ENCODE measurements at places on chromosomes 7 and 10. TPM values are rescaled to one million over a fixed set of nuclear protein-coding genes. Genes with fewer than 3 reads are reported as not detected.

- peaks cover 12% of the 10 kb centered on the region for H3K27me3 ChIP-seq
- DNase-seq: no peak
- no peaks in the 10 kb centered on the region for H3K36me3 ChIP-seq
- H3K27ac ChIP-seq: no peak overlapping the region
- H3K4me3 ChIP-seq: no peak overlapping the region
Measured at GRCh38 chr10:13420532-13421307, 72.6 kb upstream of the SEPHS1 start.

DNA sequence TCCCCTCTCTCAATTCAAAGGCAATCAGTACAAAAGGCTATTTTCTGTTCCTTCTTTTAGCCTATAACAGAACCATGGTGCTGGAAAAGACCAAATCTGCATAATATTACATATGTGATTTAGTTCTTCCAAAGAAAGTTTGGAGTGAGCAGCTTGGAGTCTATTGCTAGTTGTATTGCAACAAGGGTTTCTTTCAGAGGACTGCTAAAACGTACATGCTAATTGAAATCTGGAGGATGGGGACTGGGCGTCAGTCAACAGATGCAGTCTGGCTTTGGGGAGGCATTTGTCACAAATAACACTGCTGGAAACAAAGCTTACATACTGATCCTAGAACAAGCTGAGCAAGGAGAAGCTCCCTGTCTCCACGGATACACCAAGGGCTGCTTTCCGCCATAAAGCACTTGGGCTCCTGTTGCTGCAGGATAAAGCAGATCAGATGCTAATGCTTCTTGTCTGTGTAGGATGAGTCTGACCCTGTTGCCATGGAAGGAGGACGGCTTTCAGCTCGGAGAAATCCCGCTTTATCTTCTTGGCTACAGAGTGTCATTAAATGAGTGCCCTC, 883.5 kb downstream of the SORCS1 start:
- no peak for DNase-seq
- H3K27me3 ChIP-seq: no peaks in the 10 kb centered on the region
- H3K27ac ChIP-seq: no peak overlapping the region
- H3K4me3 ChIP-seq: no peak overlapping the region
- no peaks in the 10 kb centered on the region for H3K4me1 ChIP-seq
- H3K36me3 ChIP-seq: no peaks in the 10 kb centered on the region

DNA sequence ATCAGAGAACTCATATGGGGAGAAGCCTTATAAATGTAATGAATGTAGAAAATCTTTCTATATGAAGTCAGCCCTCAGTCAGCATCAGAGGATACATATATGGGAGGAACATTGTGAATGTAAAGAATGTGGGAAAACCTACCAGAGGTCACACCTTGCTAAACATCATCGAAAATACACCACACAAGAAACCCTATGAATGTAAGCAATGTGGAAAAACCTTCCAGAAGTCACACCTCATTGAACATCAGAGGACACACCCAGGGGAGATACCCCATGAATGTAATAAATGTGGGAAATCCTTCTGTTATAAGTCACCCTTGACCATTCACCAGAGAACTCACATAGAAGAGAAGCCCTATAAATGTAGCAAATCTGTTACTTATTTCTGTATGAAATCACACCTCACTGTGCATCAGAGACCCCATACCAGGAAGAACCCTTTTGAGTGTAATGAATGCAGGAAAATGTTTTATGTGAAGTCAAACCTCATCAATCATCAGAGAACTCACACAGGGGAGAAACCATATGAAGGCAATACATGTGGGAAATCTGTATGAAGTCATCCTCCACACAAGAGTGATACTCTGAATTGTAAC, 30.8 kb downstream of the ZNF12 start:
- no peaks in the 10 kb centered on the region for H3K27me3 ChIP-seq
- no peak overlapping the region for H3K4me3 ChIP-seq
- no peak for DNase-seq

DNA sequence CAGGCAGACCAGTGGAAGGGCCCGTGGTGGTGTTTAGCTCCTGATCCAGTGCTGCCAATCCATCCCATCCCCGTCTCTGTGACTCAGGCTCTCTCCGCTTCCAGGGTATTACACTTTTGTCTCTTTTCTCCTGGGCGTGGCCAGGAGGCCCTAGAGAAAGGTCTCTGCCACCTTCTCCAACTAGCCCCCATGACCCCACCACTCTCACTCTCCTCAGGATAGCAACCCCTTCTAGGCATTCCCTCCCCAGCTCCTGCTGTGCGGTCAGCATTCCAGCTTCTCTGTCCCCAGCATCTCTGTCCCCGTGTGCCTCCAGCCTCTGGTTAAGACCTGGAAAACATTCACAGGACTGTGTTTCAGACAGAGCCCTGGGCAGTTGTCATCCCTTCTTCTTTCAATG, 36.2 kb upstream of the R3HCC1L start:
- no peak overlapping the region for H3K4me3 ChIP-seq
- no peak overlapping the region for H3K27ac ChIP-seq
- peaks cover 7% of the 10 kb centered on the region for H3K27me3 ChIP-seq
- no peaks in the 10 kb centered on the region for H3K36me3 ChIP-seq
- H3K4me1 ChIP-seq: no peaks in the 10 kb centered on the region

GRCh38 chr7:114085592-114086501, 167.0 kb upstream of the PPP1R3A start:
- H3K27me3 ChIP-seq: peaks cover 74% of the 10 kb centered on the region
- peak overlapping the region; percentile 28 for H3K27ac ChIP-seq
- DNase-seq: peak; percentile 48
- peaks cover 4% of the 10 kb centered on the region for H3K36me3 ChIP-seq

Gene C7orf33
- not detected for total RNA-seq

DNA sequence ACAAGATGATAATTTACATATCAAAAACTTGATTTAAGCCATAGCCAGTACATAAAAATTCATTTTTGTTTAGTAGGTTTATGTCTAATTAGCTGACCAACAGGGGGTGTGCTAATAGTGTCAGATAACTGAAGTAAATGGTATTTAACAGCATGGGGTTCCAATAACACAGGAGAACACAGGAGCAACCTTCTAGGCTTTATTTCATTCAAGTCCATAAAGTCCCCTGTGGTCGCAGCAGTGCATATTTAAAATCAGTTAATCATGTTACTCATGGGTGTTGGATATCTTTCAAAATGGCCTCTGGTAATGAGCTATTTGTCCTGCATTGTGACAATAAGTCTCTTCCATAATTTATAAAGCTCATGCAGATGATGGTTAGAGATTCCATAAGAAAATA, 238.6 kb downstream of the CNTNAP2 start:
- H3K4me1 ChIP-seq: no peaks in the 10 kb centered on the region
- DNase-seq: no peak
- no peaks in the 10 kb centered on the region for H3K27me3 ChIP-seq
- no peaks in the 10 kb centered on the region for H3K36me3 ChIP-seq

Gene GPR141
- total RNA-seq: not detected

DNA sequence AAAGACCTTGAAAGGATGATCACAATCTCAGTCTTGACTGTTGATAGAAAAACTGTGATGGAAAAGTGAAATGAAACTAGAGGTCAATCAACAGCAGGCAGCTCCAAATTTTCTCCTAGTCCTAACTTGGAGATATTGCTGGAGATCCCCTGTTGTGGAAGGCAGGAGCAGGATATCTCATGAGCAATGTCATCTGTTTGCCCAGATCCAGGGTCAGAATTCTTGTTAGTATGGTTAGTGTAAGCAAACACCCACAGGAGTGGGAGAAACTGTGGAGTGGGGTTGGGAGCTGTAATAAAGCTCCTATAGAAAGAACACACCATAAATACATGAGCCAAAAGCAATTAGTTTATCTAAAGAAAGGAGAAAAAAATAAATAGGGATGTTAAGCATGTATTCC, 169.0 kb downstream of the AKR1D1 start:
- H3K27me3 ChIP-seq: no peaks in the 10 kb centered on the region
- H3K4me3 ChIP-seq: no peak overlapping the region
- no peak for DNase-seq

Gene HUS1
- total RNA-seq: 35.0 TPM

- H3K27me3 ChIP-seq: no peaks in the 10 kb centered on the region
- H3K27ac ChIP-seq: no peak overlapping the region
- DNase-seq: peak; percentile 51
- peaks cover 1% of the 10 kb centered on the region for H3K4me1 ChIP-seq
Measured at GRCh38 chr7:44534501-44534900, 6.6 kb downstream of the NPC1L1 start.

GRCh38 chr7:38751416-38751815, 120.2 kb upstream of the AMPH start:
- no peak for DNase-seq
- no peaks in the 10 kb centered on the region for H3K4me1 ChIP-seq
- H3K27ac ChIP-seq: no peak overlapping the region
- H3K4me3 ChIP-seq: no peak overlapping the region

DNA sequence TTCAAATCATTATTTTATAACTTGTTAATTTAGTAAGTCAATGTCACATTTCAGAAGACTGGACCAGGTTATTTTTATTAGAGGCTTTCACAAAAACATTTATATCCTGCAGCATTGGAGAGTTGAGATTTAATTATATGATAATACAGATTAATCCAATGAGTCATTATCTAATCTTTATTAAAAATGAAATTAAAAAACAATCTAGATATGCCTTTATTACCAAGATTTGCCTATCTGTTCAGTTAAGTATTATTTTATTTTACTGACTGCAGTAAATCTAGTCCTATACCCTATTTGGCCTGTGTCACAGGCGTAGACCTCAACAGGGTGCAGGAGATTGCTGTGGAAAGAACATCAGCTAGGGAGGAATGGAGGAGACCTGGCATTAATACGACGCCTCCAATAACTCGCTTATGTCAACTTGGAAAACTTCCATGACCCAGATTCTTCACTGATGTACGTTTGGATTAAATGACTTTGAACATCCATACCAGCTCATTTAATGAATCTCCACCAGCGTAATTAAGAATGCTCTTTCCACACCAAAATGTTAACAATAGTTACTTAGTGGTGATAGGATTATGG, 18.2 kb downstream of the PAXIP1 start:
- H3K27me3 ChIP-seq: no peaks in the 10 kb centered on the region
- no peaks in the 10 kb centered on the region for H3K4me1 ChIP-seq
- H3K27ac ChIP-seq: no peak overlapping the region
- DNase-seq: no peak
- no peak overlapping the region for H3K4me3 ChIP-seq

DNA sequence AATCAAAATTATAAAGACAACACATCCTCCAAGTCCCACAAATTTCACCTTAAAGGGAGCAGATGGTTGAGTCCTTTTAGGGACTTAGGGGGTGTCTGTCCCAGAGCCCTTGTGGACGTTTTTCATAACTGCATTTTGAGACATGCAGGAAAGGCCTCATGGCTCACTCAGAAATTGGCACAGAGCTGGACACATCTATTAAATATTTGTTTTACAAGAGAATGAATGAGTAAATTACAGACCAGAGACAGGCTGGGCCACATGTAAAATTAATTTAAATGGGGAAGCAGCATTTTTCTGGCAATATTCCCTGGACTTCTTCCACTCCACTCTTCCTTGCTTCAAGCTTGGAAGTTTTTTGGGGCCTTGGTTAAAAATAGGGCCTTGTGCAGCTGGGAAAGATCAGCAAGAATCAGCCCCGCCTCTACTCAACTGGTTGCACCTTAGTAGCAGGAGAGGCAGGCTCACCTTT, 20.0 kb downstream of the LAMB1 start:
- H3K27ac ChIP-seq: no peak overlapping the region
- H3K27me3 ChIP-seq: peaks cover 15% of the 10 kb centered on the region
- H3K4me3 ChIP-seq: no peak overlapping the region
- no peak for DNase-seq

Gene GPAM
- total RNA-seq: 3.8 TPM

DNA sequence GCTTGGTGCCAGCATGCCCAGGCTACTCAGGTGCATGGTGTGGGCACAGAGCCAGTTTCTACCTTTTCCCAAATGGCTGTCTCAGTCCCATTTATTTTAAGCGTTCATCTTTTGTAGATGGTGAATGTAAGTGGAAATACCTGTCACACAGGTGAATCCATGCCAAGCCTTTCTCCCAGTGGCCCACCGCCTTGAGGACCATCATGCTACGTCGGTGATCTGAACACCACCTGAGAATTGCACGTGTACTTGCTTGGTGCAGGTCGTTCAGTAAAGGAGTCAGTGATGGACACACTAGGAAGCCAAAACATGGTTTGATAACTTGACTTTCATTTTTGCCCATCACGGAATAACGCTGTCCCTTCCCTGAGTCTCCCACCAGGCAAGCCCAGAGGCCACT, 666.7 kb upstream of the FOXK1 start:
- H3K4me3 ChIP-seq: no peak overlapping the region
- H3K36me3 ChIP-seq: no peaks in the 10 kb centered on the region
- no peak overlapping the region for H3K27ac ChIP-seq
- H3K4me1 ChIP-seq: no peaks in the 10 kb centered on the region

GRCh38 chr10:133364645-133365431, 7.0 kb upstream of the FUOM start:
- H3K4me3 ChIP-seq: no peak overlapping the region
- H3K27me3 ChIP-seq: no peaks in the 10 kb centered on the region
- H3K27ac ChIP-seq: no peak overlapping the region
- H3K4me1 ChIP-seq: no peaks in the 10 kb centered on the region
- DNase-seq: no peak

- H3K4me1 ChIP-seq: peaks cover 29% of the 10 kb centered on the region
- H3K4me3 ChIP-seq: no peak overlapping the region
- DNase-seq: no peak
- no peak overlapping the region for H3K27ac ChIP-seq
- H3K36me3 ChIP-seq: no peaks in the 10 kb centered on the region
Measured at GRCh38 chr10:4058514-4059029, 273.6 kb upstream of the KLF6 start.

- H3K4me1 ChIP-seq: peaks cover 9% of the 10 kb centered on the region
- no peak overlapping the region for H3K27ac ChIP-seq
- peaks cover 7% of the 10 kb centered on the region for H3K36me3 ChIP-seq
- no peak for DNase-seq
- H3K27me3 ChIP-seq: peaks cover 25% of the 10 kb centered on the region
Measured at GRCh38 chr7:128871050-128871449, 8.4 kb downstream of the ATP6V1F start.

Gene PSMC2
- total RNA-seq: 142 TPM

Gene ASB15
- not detected for total RNA-seq

DNA sequence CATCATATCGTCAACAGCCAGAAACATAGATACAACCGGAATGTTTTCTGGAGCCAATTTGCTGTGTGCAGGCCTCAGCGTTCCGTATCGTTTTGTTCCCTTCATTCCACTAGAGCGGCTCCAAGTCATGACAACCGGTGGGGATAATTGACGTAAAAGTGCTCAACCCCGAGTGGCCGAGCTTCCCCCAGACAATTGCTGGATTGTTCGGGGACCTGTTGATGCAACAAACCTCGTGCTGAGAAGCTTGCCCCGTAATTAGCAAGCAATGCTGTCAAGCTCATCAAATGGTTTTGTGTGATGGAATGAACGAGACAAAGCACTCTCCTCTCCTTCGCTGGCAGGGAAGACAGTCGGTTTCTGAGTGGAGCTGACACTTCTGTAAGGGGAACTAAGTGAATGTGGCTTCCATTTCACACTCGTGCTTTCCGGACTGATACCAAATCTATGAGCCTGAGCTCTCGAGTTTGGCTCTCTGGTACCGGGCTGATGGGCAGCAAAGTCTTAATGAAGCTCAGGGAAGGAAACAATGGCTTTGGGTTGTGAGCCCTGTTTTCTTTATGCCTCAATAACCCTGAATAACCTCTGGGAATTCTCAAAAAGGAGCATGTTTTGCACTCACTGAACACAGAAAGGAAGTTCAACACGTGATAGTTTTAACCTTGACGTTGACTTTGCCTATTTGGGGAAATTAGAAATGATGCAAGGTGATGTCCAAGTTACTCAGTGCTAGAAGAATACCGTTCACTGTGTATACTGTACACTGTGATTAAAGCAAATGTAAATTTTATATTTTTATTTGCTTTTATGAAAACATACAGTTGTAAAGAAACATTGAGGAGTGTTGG, 220.5 kb downstream of the BAMBI start:
- no peak overlapping the region for H3K4me3 ChIP-seq
- H3K27ac ChIP-seq: no peak overlapping the region
- H3K27me3 ChIP-seq: no peaks in the 10 kb centered on the region
- H3K36me3 ChIP-seq: no peaks in the 10 kb centered on the region

Gene MYO3A
- total RNA-seq: not detected

Data from activated CD4-positive, alpha-beta memory T cell treated with anti-CD3 and anti-CD28 coated beads, Interleukin-2, amount 10 ng/mL, durations not matched to agents 7 days and 5 days (primary cell).